ENCODE measurements at places on chromosomes 16 and 17.

- DNase-seq = no peak
These were observed 138.7 kb downstream of the GAS7 start for GRCh38 chr17:10059684-10060211.

DNA sequence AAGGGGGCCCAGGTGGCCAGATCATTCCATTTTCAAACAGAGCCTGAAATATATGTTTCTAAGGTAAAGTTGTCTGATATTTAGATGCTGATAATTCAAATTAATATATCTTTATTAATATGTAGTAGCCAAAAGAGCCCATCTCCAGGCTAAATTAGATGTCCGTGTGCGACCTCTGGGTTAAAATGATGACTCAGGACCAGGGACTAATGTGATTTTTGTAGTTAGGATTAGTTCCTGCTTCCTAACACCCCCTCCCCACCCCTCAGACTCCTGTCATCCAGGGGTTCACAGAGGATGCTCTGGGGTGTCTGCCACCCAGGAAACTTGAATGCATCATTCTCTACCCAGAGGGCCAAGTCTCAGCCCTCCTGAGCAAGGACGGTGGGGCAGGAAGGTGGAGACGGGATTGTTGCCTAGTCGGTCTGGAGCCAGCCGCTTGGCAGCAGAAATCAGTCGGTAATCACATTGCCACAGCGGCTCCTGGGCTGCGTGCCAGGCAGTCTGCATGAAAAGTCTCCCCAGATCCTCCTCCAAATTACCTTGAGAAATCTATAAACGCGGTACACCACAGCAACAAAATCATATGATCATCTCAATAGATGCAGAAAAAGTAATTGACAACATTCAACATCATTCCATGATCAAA lies 29.8 kb downstream of the CNGB1 start:
- no peak for DNase-seq

GRCh38 chr17:35218915-35219314 lies 24.0 kb upstream of the SLFN5 start:
- DNase-seq = no peak

- no peak for DNase-seq
These were observed 32.5 kb downstream of the WIPF2 start for GRCh38 chr17:40251576-40251975.

DNA sequence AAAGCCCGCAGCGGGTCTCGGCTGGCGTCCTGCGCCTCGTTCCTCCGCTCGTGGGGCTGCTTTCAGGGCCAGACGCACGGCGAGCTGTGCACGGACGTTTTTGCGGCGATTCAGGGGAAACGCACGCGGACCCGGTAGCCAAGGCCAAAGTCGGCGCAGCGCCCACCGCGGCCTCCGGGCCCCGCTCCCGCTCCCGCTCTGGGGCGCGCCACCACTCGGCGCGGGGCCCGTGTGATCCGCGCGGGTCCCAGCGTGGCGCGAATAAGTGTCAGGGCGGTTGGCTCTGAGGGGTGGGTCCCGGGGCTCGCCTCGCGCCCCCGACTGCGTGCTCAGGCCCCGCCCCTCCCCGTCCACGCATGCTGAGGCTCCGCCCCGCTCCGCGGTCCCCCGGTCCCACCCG lies 694 bp upstream of the TBCD start:
- no peak for DNase-seq

DNA sequence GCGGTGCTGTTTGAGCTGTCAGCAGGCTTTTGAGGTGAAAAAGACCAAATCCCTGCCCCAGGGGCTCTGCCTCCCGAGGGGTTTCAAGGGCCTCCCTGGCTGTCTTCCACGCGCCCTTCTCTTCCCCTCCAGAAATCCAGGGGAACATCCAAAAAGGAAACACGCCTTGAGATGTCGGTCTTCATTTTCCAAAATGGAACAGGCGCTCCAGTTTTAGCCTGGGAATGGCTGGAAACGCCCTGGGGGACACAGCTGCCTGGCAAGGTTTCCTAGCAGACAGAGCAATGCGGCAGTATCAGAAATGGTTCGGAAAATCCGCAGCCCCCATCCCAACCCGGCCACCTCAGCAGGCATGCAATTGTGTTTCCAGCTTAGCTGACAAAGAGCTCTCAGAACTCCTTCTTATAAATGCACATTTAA lies 16.6 kb upstream of the LITAF start:
- no peak for DNase-seq

DNA sequence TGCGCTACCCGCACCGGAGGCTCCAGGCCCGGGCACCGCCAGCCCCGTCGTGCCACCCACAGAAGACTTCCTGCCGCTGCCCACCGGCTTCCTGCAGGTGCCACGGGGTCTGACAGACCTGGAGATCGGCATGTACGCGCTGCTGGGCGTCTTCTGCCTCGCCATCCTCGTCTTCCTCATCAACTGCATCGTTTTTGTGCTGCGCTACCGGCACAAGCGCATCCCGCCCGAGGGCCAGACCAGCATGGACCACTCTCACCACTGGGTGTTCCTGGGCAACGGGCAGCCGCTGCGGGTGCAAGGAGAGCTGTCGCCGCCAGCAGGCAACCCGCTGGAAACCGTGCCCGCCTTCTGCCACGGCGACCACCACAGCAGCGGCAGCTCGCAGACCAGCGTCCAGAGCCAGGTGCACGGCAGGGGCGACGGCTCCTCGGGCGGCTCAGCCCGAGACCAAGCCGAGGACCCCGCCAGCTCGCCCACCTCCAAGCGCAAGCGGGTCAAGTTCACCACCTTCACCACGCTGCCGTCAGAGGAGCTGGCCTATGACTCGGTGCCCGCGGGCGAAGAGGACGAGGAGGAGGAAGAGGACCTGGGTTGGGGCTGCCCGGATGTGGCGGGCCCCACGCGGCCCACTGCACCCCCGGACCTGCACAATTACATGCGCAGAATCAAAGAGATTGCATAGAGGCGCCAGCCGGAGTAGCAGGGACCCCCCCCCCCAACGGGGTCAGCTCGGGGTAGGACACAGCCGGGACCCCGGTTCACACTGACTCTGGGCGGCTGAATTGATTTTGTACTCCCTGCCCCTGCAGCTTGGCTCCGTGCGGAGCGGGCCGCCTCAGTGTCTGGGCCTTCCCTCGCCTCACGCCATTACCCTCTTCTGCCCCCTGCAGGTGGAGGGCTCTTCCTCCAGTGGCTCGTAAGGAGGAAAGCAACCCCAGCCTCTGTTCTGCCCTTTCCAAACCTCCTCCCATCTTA lies 58.5 kb downstream of the TMEM132E start:
- no peak for DNase-seq

DNA sequence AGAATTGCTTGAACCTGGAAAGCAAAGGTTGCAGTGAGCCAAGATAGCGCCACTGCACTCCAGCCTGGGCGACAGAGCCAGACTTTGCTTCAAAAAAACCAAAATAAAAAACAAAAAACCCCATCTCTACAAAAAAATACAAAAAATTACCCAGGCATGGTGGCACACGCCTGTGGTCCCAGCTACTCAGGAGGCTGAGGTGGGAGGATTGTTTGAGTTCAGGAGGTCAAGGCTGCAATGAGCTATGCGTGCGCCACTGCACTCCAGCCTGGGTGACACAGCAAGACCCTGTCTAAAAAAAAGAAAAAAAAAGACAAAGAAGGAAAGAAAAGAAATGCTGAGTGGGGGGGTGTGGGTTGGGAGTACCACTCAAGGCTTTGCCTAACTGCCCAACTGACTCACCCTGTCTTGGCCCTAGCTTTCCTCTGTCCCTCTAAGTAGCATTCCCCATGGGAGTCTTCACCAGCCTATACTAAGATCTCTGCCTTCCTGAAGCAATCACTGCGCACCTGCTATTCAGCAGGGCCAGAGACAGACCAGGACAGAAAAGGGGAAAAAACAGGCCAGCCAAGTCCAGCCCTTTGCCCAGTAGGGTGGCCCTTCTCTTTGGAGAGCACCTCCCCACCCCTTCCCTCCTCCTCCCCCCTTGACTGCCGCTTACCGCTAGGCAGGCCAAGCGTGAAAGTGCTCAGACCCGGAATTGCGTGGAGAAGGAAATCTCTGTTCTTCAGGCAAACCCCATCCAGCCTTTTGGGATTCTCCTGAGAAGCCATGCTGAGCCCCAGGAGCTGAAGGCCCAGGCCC lies 45.8 kb downstream of the RTN4RL1 start:
- DNase-seq = no peak

DNA sequence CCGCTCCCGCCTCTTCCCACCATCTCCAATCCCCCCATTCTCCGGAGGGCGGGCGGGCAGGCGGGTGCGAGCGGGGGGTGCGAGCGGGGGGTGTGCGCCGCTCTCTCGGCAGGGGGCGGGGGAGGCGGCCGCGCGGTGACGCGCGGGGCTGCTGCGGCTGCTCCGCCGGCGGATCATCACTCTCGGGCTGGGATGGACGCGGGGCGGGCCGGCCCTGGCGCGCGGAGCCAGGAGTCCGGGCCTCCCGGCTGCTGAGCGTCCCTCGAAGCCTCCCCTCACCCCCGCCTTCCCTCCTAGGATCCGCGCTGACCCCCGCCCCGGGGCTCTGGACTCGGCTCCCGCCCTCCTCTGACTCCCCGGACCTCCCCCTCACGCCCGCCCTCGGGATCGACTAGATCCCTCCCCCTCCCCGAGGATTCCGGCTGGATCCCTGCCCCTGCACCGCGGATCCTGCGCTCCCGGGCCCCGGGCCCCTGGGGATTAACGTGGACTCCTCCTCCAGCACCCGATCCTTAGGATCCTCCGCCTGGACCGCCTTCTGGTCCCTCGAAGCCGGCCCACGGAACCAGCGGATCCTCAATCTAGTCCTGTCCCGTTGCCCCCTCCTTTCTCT lies 946 bp upstream of the TMEM256 start:
- DNase-seq = peak; percentile 55

DNA sequence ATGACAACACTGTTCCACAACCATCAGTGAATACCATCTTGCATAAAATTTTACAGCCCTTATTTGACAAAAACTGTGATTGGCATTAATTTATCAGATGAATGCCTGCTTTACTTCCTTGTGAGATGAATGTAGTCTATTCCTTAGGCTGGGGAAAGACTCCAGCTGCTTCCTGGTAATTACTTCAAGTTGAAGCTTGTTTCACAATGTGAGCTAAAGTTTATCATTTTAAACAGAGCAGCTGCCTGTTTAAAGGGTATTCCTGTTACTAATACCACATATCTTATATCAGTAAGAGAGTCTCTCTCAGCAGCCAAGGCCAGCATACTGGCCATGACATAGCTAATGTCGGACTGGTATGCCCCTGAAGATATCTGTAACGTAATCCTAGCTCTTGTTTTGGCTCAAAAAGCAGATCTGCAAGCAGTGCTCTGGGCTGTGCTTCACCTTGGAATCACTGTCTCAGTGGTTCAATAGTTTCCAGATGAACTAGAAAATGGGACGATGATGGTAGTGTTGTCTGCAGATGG lies 13.2 kb upstream of the ARL2BP start:
- no peak for DNase-seq

- DNase-seq = no peak
These were observed 122.6 kb downstream of the SOCS1 start for GRCh38 chr16:11133344-11133943.

DNA sequence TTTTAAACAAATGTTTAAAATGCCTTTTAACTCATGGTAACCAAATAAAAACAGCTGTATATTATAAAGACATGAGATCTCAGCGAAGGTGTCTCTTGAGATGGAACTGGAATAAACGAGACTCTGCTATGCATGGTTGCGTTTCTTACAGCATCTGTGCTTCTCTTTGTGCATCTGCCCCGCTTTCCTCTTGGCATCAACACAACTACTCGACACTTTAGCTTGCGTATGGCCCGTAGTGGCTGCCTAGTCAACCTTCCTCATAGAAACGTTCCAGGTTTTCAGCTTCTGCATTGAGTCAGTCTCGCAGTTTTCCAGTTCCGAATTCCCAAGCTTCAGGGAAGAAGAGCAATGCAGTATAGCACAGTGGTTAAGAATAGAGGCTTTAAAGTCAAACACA lies 214.9 kb downstream of the CEP112 start:
- DNase-seq = no peak

DNA sequence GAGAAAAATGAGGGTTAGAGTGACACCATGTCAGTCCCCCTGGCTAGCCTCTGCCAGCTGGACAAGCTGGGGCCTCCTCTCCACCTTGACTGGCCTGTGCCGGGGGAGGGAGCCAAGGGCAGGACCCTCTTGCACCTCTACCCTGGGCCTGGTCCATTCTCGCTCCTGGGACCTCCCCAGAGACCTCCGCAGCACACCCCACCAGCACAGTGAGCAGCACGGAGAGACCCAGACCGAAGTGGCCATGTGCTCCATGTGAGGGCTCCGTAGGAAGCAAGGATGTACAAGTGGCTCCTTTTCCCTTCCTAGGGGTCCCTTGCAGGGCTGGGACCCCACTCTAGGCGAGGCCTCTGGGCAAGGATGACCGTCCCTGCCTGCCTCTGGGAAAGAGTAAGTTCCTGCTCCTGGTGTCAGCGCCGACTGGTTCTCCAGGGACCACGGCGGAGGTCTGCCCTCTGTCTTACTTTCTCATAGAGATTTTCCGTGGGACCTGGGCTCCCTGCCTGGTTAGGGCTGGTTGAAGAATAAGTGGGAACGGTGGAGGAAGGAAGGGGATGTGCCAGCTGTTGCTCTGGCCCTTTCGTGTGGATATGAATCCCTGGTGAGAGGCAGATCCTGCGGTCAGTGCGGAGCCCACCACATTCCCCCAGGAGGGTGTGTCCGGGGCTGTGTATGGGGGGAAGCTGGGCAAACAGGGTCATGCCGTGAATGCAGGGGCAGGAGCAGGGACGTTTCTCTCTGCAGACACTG lies 124.2 kb downstream of the METRNL start:
- DNase-seq = no peak

GRCh38 chr17:17096438-17097178 lies 54.4 kb downstream of the MPRIP start:
- DNase-seq = no peak

DNA sequence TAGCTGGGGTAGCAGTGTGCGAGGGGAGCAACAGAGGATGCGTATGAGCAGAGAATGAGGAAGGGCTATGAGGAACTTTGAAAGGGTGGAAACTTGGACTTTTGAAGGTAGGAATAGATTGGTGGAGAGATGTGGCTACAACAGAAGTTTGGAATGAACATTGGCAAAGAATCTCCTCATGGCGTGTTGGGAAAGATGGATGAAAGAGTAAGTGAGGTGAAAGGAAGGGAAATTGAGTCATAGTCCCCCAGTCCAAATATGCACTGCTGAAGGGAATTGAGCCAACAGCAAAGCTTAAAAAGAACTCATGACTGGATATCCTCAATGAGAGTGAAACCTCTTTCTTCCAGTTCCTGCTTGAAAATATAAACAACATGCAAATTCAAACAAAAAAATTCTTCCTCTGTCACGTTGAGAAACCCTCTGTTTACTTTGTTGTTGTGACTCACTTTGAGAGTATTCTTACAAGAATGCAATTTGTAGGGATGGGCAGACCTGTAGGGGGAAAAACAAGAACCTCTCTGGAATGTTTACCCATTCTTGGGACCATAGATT lies 313.2 kb upstream of the KCNJ16 start:
- no peak for DNase-seq

GRCh38 chr17:7137171-7137943 lies 22.7 kb upstream of the ASGR2 start:
- DNase-seq = no peak

- no peak for DNase-seq
These were observed 6.2 kb downstream of the ENGASE start for GRCh38 chr17:79080761-79081290.

DNA sequence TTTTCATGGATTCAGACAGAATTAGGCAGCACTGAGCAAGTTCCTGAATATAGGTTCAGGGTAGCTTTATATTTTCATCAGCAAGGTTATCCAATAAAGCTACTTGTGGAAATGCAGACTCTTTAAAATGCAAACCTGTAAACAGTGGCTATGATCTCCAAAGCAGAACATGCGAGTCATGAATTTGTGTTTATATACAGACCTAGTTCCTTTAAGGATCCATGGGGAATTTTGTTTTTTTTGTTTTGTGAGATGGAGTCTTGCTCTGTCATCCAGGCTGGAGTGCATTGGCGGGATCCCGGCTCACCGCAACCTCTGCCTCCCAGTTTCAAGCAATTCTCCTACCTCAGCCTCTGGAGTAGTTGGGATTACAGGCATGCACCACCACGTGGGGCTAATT lies 14.8 kb downstream of the CLEC16A start:
- no peak for DNase-seq

Measured in NCI-H510A (cell line).